ENCODE measurements at places on chromosomes 11 and 22.

DNA sequence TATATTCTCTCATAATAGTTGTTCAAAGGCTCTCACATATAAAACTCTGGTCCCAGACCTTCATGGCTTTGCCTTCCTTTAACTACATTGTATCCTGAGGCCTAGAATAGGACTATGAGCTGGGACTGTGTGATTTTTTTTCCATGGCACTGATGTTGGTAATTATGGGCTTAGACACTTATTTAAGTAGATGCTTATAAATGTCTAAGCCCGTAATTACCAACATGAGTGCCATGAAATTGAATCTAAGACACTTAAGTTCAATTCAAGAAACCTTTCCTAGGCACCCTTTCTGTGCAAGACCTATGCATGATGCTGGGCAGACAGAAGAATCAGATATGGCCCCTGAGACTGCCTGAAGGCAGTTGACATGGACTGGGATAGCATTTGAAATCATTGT is 63.0 kb downstream of the P4HA3 start:
- DNase-seq, result no peak

- DNase-seq, result no peak
Observed at GRCh38 chr22:27228771-27229170, 571.4 kb downstream of the MIAT start.

- DNase-seq, result no peak
Observed at GRCh38 chr11:94400050-94400449, 1.2 kb downstream of the GPR83 start.

DNA sequence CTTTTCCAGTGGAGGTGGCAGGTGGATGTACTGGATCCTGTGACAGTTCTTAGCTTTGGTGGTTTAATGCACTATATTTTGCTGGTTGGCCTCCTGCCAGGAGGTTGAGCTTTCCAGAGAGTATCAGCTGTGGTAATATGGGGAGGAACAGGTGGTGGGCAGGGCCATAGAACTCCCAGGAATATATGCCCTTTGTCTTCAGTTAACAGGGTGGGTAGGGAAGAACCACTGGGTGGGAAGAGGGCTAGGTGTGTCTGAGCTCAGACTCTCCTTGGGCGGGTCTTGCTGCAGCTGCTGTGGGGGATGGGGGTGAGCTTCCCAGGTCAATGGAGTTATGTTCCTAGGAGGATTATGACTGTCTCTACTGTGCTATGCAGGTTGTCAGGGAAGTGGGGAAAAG is 203.8 kb downstream of the DLG2 start:
- no peak for DNase-seq

GRCh38 chr11:25775603-25776002 is 556.3 kb upstream of the ANO3 start:
- DNase-seq, result no peak

Measured in foreskin melanocyte (primary cell).